HAP-1 (cell line): ENCODE measurements at places on chromosomes 4 and X.
A peak's percentile ranks its signal among the peaks of the same experiment; 100 is the strongest.

DNA sequence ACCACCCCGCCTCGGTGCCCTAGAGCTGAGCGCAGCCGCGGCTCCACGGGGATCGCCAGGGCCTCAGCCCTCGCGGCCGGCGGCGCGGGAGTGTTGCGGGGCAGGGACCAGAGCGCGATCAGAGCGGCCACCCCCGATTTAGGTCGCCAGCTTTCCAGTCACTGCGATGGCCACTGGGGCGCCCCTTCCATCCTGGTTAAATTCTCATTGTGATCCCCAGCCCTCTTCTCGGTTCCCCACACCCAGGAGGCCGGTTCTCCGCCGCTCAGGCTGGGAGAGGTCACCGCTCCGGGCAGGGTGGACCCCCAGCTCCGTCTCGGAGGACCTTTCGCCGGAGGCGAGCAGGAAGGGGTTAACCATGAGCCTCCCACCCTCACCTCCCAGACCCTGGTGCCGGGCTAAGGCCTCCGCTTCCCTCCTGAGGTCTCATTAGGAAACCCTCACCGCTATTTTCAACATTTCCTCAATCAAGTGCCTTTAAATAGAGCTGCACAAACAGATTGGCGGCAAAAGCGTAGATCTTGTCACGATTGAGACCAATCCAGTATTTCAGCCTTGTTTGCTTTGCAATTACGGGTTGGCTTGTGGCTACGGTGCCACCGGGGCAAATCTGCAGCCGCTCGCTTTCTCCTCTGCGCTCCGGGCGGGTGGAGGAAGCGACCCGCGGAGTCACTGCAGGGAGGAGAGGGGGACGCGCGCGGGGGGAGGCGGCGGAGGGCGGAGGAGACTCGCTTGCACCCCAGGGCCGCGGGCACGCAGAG lies 8.3 kb upstream of the HAND2 start:
- peak; percentile 49 for DNase-seq

GRCh38 chrX:110293658-110294057 lies 24.2 kb downstream of the AMMECR1 start:
- no peak for DNase-seq

DNA sequence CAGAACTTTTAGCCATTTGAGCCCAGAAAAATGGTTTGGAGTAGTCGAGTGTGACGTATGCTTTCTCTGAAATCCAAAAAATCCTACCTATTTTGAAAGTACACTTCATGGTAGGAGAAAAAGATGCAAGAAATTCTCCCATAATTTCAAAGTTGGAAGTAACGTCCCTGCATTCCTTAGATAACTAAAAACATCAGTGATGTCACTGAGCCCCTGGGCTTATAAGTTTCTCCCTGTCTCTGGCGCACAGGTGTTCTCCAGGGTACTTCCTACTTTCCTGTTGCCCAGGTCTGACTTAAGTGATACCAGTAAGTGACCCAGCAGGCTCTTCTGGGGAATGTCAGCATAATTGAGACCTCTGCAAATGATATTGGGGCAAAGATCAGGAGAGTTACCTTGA lies 90.5 kb upstream of the WDR1 start:
- DNase-seq, result no peak

DNA sequence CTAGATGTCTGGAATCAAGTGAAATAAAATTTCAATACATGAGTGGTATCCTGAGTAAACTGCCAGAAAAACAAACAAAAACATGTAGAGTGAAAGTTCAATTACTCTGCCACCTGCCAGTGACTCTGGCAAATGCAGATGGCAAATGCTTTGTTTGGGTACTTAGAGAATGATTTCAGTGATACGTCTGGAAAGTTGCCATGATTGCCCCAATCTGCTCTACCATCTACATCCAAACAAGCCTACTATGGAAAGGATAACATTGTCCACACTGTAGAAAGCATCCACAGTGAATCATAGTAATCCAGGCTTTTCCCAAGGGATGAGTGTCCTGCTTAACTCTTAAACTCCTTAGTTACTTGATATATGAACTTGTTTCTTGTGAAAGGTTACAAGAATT lies 3.4 kb downstream of the SPATA4 start:
- no peak for DNase-seq

DNA sequence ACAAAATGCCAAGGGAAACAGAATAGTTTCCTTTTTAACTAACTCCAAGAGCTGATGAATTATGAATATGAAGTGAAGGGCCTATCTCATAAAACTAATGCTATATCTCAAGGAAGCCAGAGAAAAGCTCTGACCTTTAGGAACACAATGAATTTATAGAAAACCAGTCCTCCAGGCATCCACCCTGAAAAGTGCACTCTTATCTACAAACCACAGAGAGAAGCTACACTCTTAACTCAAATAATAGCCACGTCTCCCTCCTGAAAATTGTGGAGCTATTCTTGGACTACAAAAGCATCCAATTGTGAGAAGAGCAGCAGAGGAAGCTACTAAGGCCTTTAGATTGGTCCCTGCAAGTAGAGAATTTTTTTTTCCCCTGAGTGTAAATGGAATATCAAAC lies 253.9 kb downstream of the IL15 start:
- DNase-seq, result no peak

DNA sequence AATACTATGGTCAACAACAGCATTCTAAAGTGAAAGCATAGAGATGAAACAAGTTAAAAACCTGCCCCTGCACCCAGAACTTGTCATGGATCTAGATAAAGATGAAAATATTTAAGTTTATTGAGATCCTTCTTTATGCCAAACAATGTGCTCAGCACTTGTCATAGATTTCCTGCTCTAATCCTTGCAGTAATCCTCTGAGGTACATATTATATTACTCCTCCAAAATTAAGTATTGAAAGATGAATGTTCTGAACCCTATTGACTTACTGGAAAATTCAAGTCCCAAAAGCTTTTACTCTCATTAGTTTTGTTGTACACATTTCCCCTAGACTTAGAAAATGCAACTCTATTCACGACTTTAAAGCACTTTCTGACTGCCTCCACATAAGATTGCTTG lies 35.6 kb downstream of the CAMK2D start:
- DNase-seq, result no peak

- no peak for DNase-seq
Measured at GRCh38 chrX:53088136-53088974, 5.6 kb upstream of the KANTR start.

DNA sequence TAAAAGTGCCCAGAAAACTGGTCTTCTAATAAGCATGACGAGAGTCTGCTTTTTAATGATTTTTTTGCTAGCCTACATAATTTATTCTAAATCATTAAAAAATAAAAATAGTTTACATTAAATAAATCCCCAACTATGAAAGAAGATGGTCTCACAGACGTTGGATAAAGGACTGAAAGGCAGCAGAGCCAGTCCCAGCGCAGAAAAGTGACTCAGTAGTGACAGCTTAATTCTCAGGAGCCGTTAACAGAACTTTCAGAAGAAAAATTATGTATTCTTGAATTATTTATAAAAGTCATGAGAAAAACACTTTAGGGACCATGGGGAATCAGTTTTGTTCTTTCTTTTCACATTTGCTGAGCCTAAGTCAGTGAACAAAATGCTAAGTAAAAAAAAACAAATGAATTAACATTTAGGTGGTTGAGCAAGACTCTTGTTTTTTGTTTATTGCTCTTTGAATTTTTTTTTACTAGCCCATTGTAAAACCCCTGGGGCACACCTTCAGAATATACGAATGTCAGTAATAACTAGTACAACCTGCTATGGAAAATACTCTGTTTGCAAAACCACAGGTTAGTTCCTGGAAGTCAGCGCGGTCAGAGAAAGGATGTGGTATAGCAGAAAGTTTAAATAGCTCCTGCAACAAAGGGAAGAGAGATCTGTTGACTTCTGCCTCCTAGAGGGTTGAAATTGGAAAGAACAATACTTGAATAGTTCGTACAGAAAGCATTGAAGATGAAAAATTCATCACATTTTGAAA lies 50.4 kb upstream of the CCDC160 start:
- DNase-seq, result peak; percentile 59

GRCh38 chr4:121070274-121070673 lies 2.1 kb downstream of the NDNF start:
- DNase-seq, result no peak

DNA sequence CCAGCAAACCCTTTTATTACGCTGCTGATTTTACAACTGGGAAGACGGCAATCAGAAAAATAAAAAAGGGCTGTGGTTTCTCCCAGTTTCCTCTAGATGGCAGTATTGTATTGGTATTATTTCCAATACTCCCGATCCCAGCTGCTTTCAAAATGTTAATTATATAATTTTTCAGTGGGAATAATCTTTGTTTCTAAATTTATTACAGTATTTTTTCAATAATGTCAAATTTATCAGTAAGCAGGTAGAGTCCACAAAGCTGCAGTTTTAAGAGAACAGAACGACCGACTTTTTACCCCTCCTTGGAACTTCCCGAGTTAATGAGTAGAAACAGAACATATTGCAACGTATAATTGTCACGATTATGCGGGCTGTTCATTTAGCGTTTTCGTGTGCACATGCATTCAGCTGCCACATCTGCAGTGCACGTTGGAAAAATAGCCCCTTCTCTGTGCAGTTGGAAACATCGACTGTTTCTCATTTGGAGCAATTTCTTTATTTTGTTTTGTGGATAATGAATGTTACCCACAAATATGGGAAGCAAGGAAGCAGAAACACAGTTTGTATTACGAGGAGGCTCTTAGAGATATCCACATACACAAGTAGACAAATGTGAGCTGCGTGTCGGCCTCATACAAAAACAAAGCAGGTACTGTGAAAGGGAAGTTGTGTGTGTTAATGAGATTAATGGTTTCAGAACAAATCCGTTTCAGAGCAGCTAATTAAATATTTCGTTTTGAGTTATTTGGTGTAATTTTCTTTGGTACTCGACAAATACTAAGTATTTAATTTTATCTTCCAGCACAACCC lies 188.0 kb downstream of the STIM2 start:
- peak; percentile 37 for DNase-seq

GRCh38 chrX:39477031-39477761 lies 620.6 kb downstream of the BCOR start:
- DNase-seq, result peak; percentile 30

DNA sequence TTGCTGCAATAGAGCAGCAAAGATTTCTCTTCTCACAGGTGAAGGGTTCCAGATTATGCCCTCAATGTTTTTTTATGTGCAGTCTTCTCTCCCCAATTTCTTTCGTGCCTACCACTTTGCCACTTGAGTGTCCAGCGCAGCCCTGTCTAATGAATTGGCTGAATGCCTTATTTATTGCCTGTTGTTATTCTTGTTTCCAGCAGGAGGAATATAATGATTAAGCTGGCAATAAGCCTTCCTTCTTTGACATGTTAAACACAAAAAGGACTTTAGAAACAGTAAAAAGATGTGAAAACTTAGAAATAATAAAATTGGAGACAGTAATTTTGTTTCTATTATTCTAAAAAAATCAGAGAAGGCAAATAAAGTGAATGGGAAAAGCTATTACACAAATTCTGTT lies 34.6 kb upstream of the FRAS1 start:
- DNase-seq, result no peak

GRCh38 chr4:142356801-142357200 lies 489.3 kb downstream of the INPP4B start:
- DNase-seq, result no peak

DNA sequence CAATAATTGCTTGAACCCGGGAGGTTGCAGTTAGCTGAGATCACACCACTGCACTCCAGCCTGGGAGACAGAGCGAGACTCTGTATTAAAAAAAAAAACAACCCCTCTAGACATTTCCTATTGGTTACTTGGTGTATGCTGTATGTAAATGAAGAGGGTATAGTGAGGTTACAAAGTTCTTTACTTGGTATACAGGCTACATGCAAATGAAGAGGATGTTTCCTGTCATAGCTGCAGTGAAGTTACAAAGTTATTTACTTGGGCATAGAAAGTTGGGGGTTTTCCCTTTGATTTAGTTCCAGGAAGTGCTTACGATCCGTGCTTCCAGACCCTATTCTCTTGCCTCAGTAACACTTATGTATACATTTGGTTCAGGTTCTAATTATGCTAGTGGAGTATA lies 38.4 kb upstream of the CLNK start:
- DNase-seq, result no peak

DNA sequence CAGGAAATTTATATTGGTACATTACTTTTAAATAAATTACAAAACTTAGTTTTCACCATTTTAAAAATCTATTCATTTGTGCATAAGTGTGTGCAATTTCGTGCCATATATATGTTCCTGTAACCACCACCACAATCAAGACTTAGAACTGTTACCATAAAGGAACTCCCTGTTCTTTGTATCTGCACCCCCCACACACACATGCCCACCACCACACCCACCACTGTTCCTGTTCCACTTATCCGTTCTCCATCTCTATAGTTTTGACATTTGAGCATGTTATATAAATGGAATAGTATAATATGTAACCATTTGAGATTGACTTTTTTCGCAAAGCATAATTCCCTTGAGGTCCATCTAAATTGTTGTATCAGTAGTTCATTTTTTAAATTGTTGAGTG lies 73.7 kb downstream of the TAF1 start:
- no peak for DNase-seq

- DNase-seq, result peak; percentile 44
Measured at GRCh38 chr4:156294577-156294976, 340.9 kb upstream of the CTSO start.

- no peak for DNase-seq
Measured at GRCh38 chr4:112519689-112520597, 4.0 kb upstream of the NEUROG2 start.

DNA sequence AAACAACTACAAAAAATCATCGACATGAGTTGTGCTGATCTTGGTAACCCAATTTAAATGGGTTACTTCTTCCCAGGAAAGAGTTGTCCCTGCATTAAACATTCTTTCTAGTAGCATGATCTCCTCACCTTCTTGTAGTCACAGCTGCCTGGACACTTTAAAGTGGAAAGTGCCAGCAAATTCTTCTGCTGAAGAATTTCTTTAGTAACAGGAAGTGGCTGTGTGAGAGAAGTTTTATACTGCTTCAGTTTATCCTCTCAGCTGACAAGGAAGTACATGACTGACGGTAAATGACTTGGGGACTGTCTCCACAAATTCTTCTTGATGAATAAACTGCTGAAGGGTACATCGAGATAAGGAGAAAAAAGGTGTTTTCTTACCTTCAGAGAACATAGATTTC lies 18.2 kb upstream of the TNIP3 start:
- no peak for DNase-seq

DNA sequence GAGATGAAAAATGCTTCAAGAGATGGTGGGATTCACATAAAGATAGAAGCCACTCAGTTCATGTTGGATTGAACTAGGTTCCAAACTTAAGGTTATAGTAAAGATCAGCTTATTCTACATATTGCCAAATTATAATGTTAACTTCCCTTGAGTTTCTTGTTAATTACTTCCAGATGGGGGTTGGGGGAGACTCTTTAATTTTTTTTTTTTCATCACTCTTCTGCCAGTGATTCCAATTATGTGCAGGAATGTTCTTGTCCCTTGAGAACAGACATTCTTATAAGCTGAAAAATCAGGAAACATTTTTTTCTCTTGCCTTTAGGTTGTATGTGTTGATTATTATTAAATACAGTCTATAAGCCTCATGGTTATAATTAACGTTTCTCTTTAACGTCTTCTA lies 30.0 kb downstream of the MND1 start:
- DNase-seq, result no peak

DNA sequence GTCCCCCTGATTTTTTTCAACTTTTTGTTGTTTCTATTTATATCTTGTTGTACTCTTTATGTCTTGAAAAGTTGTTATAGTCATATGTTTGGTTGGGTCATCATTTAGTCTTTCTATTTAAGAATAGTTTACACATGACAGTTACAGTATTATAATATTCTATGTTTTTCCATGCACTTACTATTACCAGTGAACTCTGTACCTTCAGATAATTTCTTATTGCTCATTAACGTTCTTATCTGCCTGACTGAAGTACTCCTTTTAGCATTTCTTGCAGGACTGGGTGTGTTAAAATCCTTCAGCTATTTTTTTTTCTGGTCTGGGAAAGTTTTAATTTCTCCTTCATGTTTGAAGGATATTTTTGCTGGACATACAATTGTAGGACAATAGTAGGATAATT lies 157.7 kb upstream of the DIPK2B start:
- DNase-seq, result no peak
